CD8-positive, alpha-beta memory T cell (primary cell): ENCODE measurements at places on chromosomes 4 and X. TPM values are rescaled to one million over a fixed set of nuclear protein-coding genes. Genes with fewer than 3 reads are reported as not detected.

GRCh38 chr4:107837776-107838618, 13.3 kb downstream of the SGMS2 start:
- DNase-seq: no peak

DNA sequence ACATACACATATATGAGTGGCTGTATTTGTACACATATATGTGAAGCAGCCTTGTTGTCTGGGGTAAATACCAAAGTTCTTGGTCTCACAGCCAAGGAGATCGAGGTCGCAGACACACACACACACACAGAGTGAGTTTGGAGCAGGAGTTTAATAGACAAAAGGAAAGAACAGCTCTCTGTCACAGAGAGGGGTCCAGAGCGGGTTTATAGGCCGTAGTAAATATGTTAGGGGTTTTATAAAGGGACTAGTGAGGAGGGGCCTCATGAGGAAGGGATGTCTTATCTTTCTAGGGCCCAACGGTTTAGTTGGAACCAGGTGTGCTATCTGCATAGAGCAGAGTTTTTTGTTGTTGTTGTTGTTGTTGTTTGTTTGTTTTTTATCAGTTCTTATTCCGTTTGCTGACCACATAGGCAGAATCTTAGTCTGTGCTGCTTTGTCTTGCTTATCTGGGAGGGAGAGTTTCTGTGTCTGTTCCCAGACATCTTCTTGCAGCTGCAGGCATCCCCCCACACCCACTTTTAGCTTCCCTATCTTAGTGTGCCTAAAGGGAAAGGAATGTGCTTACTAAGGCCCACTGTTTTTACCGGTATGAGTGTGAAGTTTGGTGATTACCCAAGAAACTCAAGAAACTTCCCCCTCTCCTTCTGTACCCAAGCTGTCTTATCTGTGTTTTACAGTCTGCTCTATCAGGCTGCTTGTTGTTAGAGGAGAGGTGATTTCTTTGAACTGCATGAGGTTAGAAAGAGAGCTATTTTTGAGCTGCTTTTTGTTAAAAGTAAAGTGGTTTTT, 91.9 kb downstream of the TENT5D start:
- no peak for DNase-seq

DNA sequence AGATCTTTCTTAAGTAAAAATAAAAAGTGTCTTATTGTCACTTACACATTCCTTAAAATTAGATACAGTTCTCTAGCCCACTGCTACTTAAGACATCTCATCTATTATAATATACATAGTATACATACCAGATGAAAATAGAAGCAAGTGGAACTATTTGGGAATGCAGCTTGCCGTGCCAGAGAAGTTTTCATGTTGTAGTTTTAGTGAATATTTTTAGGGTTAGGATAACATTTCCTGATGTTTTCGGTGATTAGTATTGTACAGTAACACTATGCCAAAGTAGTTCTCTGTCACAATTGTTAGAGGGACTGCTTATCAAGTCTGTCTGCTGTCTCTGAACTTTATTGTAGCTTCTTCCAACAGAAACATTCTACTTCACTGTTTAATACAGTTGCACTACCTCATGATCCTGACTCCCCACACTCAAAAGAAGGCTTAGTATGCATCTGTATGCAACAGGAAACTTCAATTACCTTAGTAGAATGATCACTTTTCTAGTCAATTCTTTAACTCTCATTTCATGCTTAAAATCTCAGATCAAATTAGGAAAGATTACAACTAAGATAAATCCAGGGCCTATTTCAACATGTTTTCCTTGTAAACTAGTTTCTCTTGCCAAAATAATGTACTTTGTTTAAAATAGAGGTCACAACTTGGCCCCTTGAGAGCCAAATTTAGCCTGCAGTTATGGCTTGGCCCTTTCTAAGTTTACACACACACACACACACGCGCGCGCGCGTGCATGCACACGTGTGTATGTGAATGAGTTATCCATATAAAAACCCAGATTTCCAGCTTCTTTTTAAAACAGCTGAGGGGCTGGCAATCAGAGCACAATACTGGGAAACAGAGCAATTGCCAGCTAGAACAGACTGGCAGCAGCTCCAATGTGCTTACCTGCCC, 42.3 kb upstream of the SRPX start:
- DNase-seq: no peak

BANK1 gene
- polyA plus RNA-seq: 0.74 TPM

CNKSR2 gene
- 4.2 TPM for polyA plus RNA-seq
